ENCODE measurements at places on chromosomes 16 and 17.
A peak's percentile ranks its signal among the peaks of the same experiment; 100 is the strongest.

GRCh38 chr17:66357037-66357436, 54.6 kb downstream of the PRKCA start:
- DNase-seq, result no peak

DNA sequence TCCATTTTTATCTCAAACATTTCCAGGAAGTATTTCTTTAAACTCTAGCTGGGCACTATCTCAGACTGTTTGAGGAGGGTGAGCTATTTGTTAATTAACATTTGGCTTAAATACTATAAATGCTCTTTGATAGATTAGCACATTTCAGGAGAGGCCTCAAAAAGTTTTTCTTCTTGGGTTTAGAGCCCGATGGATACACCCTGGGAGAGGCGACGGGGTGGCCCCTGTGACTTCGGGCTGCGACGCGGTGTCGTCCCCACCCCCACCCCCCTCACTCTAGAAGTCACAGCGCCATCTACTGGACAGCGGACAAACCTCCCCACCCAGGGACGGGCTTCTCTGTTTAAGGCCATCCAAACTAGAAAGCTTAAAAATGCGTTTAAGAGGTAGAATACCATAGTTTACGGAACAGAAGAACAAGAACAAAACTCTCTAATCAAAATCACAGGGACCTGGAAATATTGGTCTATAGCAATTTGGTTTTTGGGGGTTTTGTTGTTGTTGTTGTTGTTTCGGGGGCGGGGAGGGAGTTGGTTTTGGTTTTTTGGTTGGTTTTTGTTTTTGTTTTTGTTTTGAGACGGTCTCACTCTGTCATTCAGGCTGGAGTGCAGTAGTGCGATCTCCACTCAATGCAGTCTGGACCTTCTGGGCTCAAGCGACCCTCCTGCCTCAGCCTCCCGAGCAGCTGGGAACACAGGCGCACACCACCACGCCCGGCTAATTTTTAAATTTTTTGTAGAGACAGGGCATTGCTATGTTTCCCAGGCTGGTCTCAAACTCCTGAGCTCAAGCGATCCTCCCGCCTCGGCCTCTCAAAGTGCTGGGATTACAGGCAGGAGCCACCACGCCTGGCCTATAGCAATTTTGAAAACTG, 254.4 kb downstream of the C16orf95 start:
- DNase-seq, result no peak

- DNase-seq, result no peak
Observed at GRCh38 chr16:50836121-50836621, 94.3 kb downstream of the CYLD start.

GRCh38 chr17:36608794-36609497, 7.6 kb downstream of the MRM1 start:
- no peak for DNase-seq

- no peak for DNase-seq
Observed at GRCh38 chr16:67541391-67542263, 13.0 kb downstream of the RIPOR1 start.

GRCh38 chr16:6335072-6335471, 997.6 kb upstream of the RBFOX1 start:
- no peak for DNase-seq

GRCh38 chr16:56637814-56638750, at the start of gene MT1A:
TSS of gene MT1A (plus strand) at chr16:56638666. CDS start at chr16:56638739, 73 bp downstream.
- DNase-seq, result no peak

DNA sequence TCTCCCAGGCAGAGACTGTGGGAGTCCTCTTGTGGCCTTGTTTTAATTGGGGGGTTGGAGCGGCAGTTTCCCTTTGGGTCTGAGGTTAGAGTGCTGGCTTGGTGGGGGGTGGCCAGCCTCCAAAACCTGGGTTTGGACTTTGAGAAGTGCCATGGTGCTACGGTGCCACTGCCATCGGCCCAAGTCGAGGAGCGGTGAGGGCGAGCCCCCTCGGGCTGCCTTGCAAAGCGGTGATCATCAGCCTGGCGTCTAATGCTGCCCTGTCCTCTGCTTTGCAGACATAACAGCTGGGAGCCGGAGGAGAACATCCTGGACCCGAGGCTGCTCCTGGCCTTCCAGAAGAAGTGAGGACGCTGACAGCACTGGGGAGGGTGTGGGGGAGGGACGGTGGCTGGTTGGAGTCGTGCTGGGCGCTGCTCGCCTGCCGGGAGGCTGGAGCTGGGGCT, 1.2 kb downstream of the CBX2 start:
- DNase-seq, result no peak

- no peak for DNase-seq
Observed at GRCh38 chr17:15291674-15292361, 26.7 kb upstream of the PMP22 start.

- DNase-seq, result no peak
Observed at GRCh38 chr16:12062343-12063003, 85.9 kb downstream of the SNX29 start.

- peak; percentile 21 for DNase-seq
Observed at GRCh38 chr17:18257982-18258355, 569 bp downstream of the FLII start.

GRCh38 chr16:57635266-57636097, 7.1 kb downstream of the ADGRG1 start:
- DNase-seq, result no peak

- no peak for DNase-seq
Observed at GRCh38 chr17:32503251-32504165, 16.7 kb downstream of the CDK5R1 start.

DNA sequence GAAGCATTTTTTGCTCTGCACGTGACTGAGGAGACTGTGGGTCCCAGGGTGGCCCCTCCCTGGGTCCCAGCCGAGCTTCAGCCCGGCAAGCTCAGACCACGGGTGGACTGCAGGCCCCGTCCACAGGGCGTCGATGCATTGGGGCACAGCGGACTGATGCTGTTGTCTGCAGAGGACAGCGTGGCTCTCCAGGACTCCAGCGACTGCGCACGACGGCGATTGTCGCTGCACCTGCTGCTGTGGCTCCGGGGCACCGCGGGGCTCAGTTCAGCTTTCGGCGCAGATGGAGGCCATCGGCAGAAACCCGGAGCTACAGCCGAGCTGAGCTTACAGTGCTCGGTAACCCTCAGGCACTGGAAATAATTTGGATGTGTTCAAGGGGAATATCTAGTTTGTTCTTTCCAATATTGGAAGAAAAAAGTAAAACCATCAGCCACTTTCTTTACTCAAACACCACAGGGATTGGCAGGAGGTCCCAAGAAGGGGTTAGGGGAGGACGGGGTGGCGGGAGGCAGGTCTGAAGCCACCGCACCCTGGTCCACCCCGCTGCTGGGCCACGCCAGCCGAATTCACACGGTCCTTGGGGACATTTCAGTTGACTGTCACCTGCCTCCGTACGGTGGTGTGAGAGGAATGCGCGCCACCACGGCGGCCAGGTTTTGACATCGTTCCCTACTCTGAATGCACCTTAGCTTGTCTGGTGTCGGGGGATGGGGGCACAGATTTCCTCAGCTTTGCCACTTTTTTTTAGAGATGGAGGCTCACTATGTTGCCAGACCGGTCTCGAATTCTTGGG, 88.7 kb upstream of the RPH3AL start:
- DNase-seq, result no peak

- DNase-seq, result no peak
Observed at GRCh38 chr16:73037845-73038570, 9.9 kb downstream of the ZFHX3 start.

GRCh38 chr17:56697190-56697589, 103.7 kb downstream of the NOG start:
- no peak for DNase-seq

GRCh38 chr17:5971969-5972368, 98.2 kb upstream of the WSCD1 start:
- DNase-seq, result no peak

DNA sequence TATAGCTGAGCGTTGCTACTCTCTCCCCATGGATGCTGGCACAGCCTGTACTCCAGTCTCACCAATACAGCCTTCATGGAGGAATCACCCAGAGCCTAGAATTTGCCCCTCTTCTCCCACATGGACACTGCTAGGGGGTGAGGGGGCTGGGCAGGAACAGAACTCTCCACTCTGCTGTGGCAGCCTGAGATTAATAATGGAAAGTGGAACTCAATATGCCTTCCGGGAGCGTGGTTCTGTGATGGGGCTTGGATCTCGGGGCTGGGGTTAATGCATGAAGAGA, 1.2 kb downstream of the SLC9A5 start:
- DNase-seq, result no peak

GRCh38 chr17:75535119-75535537, 9.6 kb downstream of the LLGL2 start:
- peak; percentile 14 for DNase-seq

DNA sequence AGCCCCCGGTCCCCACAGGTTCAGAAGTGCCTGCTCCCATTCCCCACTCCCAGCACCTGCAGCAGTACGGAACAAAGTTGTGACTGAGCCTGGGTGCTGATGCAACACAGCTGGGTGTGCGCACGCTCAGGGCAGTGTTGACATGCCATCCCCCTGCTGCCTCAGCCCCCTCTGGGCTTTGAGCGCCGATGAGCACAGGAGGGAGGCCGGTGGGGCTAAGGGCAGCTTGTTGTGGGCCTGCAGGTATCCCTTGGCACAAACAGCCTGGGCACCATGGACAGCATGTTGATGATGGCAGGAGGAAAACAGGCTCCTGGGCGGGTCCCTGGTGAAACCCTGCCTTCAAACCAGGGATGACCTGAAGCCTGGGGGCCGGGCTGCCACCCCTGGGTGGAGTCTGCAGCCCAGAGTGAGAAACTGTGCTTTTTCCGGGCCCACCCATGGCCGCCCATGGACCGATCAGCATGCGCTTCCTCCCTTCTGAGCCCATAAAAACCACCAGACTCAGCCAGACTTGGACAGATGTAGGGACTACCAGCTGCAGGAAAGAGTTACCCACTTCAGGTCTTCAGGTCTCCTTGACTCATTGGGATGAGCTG, 175.5 kb downstream of the PHKB start:
- DNase-seq, result no peak

GRCh38 chr17:7216242-7217112, 3.2 kb downstream of the DLG4 start:
- DNase-seq, result no peak

DNA sequence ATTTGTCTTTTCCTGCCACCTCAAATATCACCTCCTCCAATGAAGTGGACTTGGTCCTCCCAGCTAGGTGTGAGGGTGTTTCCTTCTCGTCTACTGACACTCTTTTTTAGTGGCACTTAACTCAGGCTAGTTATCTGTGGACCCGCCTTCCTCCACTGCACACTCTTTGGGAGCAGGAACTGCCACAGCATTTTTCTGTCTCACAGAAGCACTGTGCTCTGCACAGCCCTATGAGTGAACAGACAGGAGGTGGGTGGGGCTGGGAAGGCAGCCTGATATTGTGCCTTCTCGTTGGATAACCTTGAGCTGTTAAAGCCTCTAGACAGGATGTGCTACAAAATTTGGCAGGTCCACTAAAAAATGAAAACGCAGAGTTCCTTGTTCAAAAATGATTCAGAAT, 31.9 kb upstream of the HOXB13 start:
- no peak for DNase-seq

- DNase-seq, result no peak
Observed at GRCh38 chr16:78428193-78428592, 328.7 kb downstream of the WWOX start.

DNA sequence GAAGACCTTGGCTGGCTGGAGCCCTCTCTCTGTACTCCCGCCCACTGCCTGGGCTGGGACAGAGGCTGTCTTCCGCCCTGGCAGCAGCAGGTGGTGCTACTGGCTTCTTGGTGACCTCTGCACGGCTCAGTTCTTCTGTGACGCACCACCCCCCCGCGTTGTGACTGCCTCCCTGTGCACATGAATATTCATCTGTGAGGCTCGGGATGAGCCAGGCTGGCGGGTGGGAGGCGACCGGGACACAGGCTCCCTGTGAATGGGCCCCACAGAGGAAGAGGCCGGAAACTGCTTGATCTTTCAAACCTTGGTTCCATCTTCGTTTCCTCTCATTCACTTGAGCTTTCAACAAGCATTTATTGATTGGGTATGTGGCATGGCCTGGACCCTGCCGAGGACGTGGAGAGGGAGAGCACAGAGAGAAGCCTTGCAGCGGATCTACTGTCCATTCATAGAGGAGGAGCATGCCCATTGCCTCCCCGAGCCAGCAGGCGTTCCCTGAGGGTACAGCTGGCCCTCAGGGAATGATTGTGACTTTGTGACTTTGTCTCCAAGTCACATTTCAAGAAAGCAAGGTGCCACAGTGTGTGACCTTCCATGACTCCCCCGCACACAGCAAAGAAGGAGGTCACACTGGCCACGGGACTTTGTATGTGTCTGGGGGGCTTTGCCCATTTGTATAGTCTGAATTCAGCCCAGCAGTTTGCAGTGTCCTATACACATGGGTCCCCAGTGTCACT, 45.0 kb downstream of the B9D1 start:
- DNase-seq, result no peak

GRCh38 chr17:64503341-64503740, 2.7 kb downstream of the DDX5 start:
- no peak for DNase-seq

DNA sequence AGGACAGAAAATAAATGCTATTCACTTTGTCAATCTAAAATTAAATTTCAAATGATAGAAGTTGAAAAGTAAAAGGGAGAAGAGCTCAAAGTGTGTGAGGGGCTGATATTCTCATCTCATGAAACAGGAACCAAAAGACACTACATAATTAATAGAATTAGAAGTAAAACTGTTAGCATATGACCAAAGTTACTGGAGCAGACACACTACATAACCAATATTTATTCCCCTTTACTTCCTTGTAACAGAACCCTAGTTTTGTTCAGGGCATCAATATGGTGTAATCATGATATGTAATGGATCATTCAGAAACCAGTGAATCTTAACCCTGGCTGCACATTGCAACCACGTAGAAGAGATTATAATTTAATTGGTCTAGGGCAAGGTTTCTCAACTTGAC, 109.5 kb upstream of the SIAH1 start:
- no peak for DNase-seq

DNA sequence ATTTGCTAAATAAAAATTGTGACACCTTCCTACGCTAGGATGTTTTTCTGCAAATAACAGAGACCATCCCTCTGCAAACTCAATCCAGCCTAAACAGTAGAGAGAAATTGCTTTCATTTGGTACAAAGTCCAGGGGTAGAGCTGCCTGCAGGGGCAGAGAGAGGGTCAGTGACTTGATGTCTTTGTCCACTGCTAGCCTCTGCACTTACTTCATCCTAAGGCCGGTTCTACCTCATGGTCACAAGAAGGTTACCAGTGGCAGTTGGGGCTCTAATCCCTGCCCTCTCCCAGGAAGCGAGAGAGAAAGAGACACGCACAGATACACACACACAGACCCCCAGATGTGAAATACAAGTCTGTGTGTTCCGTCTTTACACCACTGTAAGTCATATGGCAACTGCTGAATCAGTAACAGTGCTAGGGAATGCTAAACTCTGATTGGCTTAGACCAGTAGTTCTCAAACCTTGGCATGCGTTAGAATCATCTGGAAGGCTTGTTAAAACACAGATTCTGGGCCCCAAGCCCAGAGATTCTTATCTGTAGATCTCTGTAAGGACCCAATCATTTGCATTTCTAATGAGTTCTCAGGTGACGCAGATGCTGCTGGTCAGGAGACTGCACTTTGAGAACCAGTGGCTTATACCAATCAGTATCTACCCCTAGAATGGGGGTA, 13.1 kb upstream of the LPCAT2 start:
- no peak for DNase-seq

- DNase-seq, result no peak
Observed at GRCh38 chr17:39229274-39229913, 3.6 kb upstream of the STAC2 start.

- DNase-seq, result no peak
Observed at GRCh38 chr16:58855291-58855863, 121.3 kb upstream of the GOT2 start.
